Stimulated activated CD8-positive, alpha-beta memory T cell treated with anti-CD3 and anti-CD28 coated beads, Interleukin-4, amount 100 ng/mL, for 1 hour (primary cell): ENCODE measurements at places on chromosomes 6 and 20.

DNA sequence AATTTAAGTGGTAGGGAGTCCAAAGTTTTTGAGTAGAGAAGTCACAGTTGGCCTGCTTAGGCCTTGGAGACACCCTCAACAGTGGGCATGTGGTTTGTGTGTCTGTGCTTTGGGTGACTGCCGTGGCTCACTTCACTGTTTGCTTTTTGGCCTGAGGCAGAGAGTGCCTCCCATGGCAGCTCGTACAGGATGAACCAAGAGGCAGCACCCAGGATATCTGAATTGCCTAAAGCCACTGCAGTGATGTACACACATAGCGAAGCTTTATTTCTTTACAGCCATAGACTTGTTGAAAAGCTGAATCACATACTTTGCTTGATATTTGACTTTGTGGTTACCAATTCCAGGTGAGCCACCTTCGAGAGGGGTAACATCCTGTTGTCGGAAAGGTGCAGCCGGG, 21.6 kb downstream of the RREB1 start:
- DNase-seq: no peak

DNA sequence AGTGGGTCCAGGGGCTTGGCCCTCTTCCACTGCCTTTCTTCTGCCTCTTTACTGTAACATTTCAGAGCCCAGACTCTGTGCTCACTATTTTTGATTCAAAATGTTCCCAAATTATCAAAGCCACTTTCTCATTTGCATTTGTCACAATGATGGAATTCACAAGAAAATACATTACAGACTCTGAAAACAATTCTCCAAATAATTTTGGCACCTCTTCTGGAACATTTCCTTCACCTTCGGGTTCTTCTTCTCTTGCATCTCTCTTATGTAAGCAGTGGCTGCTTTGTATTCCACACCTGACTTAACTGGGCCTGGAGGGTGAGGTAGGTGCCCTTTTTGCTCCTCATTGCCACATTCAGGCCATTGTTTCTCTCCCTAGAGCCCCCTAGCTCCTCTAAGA, 30.0 kb downstream of the ZNF184 start:
- DNase-seq: no peak

- DNase-seq: no peak
Observed at GRCh38 chr6:20644667-20645370, 110.6 kb downstream of the CDKAL1 start.

- no peak for DNase-seq
Observed at GRCh38 chr6:97497713-97498331, 214.8 kb upstream of the MMS22L start.

DNA sequence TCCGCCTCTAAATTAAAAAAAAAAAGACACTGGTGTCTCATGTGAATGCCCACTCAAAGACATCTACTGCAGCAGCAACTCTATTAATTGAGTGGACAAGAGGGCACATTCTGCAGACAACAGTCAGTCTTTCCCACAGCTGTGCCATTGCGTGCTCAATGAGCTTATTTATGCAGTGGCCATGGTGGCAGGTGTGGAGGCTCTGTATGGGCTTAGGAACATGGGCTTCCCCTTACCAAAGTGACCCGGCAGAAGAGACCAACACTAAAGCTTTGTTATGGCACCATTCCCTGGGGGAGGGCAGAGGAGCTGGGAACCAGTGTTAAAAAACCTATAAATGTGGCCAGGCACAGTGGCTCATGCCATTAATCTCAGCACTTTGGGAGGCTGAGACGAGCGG, 4.2 kb upstream of the VAPB start:
- DNase-seq: no peak

- DNase-seq: no peak
Observed at GRCh38 chr6:97939440-97940168, 656.6 kb upstream of the MMS22L start.

- DNase-seq: no peak
Observed at GRCh38 chr20:19974630-19975435, 42.3 kb upstream of the NAA20 start.

DNA sequence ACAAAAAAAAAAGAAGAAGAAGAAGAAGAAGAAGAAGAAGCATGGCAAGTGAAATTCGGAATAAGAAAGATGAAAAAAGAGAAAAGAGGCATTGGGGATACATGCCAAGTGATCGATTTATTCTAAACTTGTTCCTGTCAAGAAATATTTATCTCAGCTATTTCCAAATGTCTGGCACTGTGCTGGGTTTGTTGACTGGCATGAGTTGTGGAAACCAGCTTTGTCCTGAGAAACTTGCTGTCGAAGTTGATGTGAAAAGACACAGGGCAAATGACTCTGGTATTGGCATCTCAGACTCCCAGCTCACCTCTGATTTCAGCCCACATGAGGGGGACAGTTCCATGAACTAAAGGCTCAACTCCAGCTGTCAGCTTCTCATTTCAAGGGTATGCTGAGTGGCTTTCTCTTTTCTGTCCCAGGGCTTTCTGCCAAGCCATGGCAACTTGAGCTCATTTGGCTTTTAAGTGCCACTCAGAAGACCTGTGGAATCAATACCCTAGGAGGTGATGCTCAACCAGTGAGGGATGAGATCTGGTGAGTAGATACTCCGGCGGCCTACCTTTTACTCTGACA, 253.3 kb upstream of the JAG1 start:
- no peak for DNase-seq

- no peak for DNase-seq
Observed at GRCh38 chr20:59578436-59579403, 25.6 kb upstream of the PHACTR3 start.
